ENCODE measurements at places on chromosomes 5 and 9.

GRCh38 chr5:174872271-174872670 is 147.9 kb downstream of the MSX2 start:
- no peak for DNase-seq

- DNase-seq = no peak
Measured at GRCh38 chr5:149151717-149152116, 10.4 kb downstream of the ABLIM3 start.

GRCh38 chr5:68440651-68441050 is 225.1 kb downstream of the PIK3R1 start:
- no peak for DNase-seq

- no peak for DNase-seq
Measured at GRCh38 chr9:38138276-38138675, 69.2 kb upstream of the SHB start.

GRCh38 chr9:115593587-115594091 is 475.7 kb upstream of the TNC start:
- DNase-seq = no peak

DNA sequence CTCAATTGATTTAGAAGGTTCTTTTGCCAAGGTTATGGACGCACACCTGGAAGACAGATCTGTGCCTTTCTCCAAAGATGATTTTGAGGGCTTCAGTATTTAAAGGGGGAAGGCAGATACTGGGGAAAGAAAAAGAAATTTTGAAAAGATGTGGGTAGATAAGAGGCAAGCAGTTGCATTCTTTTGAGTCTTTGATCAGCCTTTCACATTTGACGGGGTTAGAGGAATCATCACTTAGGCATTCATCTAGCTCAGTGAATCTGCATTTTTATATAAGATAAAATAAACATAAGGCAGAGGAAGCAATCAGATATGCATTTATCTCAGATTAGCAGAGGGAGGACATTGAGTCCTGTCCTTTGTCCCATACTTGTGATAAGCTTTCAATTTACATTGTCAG is 243.4 kb upstream of the RAI14 start:
- no peak for DNase-seq

DNA sequence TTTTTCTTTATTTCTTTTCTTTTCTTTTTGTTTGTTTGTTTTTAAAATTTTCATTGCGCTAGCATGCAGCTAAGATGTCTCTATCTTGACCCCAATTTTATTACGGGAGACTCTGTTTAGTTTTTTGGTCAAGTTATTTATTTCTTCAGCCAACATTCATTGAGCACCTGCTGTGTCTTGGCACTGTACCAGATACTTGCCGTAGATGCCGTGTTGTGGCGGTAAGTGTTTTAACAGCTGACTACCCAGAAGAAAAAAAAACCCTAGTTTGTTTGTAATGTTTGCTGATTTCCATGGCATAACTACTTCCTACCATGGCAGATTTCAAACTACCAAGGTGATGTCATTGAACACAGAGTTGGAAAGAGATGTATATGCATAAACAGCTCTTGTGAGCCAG is 65.0 kb downstream of the UGCG start:
- DNase-seq = peak; percentile 20

GRCh38 chr9:133114886-133115603 is 6.0 kb downstream of the RALGDS start:
- no peak for DNase-seq

DNA sequence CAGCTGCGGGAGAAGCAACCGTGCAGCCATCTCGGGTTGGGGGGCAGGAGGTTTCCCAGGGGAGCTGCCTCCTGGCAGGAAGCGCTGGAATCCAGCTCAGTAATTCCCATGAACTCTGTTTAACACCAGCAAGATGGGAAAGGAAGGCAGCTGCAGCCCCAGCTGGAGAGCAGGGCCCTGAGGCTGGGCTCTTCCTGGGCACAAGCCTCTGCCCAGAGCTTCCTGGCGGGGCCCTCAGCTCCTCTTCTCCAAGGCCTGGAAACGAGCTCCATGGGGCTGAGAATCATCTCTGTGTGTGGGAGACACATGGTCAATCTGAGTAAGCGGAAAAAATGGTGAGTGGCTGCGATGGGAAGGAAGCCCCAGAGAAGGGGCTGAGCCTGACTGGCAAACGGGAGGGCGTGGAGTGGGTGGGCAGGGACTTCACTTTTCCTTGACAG is 6.3 kb downstream of the MRPL36 start:
- DNase-seq = no peak

DNA sequence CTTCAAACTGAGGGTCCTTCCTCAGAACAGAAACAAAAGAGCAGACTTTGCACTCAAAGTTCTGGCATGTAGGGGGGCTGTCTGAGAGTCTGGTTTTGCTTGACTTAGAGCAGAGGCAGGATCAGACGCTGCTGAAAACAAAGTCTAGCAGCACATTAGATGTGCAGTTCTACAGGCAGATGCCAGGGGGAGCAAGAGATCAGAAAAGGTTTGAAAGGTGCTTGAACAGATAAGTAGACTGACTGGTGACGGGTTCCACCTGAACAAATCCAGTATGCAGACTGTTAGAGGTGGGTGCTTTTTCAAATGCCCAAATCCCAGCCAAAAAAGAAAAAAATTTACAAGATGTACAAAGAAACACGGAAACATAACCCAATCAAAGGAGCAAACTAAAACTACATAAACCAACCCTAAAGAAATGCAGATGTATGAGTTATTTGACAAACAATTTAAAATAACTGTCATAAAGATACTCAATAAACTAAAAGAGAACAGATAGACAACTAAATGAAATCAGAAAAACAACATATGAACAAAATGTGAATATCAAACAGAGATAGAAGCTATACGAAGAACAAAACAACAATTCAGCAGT is 194.7 kb upstream of the FREM1 start:
- peak; percentile 7 for DNase-seq

DNA sequence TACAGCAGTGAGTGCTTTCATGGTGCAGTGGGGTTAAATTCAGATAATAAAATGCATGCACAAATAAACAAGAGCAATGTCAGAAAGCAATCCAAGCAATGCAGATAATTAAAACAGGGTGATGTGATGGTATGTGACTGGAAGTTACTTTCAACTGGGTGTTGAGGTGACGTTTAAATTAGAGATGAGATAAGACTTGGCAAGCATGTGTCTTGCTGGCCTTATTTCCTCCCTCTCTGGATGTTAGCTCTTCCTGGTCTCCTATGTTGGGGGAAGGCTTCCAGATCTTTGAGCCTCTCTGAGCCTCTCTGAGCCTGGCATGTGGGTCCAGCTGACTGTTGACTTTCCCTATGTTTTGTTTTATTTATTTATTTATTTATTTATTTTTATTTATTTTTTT is 54.4 kb downstream of the DOCK2 start:
- no peak for DNase-seq

- no peak for DNase-seq
Measured at GRCh38 chr5:76529464-76530344, 93.5 kb downstream of the F2RL2 start.

DNA sequence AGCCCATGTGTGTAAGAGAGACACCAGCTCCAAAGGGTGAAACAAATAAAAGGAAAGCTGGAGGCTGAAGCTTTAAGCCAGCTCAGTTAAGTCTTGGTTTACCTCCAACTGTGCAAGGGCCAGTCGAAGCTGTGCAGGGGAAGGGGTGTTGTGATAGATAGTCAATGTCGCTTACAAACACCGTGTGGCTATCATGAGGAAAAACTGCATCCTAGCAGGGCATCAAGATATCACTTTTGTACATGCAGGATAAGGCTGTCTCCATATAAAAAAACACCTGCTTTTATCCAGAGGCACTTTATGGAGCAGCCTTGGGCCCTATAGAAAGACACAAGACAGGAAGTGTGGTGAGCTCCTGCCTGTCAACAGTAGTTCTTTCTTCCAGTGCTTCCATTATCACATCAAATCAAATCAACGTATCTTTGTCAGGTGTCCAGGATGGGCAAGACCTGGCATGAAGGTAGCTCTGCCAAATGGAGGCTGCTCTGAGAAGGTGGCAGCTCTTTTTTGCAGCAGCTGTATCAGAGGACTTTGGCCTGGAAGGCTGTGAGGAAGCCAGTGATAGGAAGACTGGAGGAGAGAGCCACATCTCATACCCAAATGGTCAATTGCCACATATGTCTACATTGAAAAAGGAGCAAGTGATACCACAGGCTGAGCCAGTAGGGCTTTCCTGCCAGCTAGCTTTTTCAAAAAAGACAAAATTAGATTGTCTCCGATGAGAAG is 29.3 kb upstream of the SELENOP start:
- no peak for DNase-seq

DNA sequence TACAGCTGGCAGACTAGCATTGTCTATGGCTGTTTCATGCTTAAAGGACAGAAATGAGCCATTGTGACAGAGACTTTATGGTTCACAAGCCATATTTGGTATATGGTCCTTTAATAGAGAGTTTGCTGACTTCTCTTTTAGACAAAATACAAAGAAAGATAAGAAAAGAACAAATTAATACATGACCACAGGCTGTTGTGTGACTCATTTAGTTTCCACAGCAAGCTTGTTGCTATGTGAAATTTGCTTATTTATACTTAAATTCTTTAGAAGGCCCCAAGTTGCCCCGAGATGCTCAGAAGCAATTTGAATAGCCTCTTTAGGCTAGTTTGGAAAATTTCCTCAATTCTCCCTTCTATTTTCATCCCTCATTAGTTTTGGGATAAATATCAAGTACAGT is 315.3 kb upstream of the RPS23 start:
- no peak for DNase-seq

- DNase-seq = peak; percentile 84
Measured at GRCh38 chr9:89021154-89021803, 30.0 kb downstream of the S1PR3 start.

DNA sequence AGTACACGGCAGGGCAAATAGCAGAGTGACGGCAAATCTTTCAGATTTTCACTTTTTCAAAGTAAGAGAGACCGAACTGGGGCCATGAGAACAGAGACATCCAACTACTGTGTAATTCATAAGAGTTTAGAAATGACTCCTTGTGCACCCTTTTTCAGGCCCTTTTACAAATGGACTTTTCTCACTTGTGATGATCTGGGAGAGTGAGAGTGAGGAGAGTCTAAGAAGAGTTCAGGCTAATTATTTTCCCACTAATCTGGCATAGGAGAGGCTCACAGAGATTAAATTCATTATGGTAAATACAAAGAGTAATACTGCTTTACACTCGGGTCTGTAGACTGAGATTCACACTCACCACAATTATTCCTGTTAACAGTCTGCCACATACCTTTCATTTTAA is 880 bp upstream of the CCNG1 start:
- DNase-seq = no peak

GRCh38 chr5:150778517-150779396 is at the start of gene SMIM3:
Gene SMIM3, plus strand, starts transcription at chr5:150778757. Its CDS starts 16,684 bp downstream, at chr5:150795441.
- DNase-seq = peak; percentile 49

DNA sequence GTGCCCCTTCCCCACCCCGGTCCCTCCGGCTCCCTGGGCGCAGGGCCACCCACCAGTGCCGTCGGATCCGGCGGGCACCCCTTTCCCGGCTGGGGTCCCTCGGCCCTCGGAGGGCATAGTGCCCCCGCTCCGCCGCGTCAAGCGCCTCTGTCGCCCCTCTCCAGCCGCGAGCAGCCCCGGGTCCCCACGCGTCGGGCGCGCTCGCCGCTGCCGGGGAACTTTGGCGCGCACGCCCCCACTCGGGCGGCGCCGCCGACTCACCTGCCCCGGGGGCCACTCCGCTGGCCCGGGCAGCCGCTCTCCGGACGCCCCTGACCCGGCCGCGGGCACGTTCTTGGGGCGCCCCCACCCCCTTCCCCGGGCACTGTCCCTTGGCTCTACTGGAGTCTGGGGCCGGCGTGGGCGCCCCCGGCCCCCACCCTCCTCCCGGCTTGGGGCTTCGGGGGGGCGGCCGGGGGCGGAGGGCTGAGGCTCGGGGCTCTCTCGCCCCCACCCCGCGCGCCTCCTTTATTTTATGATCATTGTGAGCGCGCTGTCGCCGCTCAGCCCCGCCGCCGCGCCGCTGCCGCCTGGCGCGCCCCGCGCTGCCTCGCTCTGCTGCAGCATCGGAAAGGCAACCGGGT is 1.1 kb upstream of the FAM78A start:
- no peak for DNase-seq

DNA sequence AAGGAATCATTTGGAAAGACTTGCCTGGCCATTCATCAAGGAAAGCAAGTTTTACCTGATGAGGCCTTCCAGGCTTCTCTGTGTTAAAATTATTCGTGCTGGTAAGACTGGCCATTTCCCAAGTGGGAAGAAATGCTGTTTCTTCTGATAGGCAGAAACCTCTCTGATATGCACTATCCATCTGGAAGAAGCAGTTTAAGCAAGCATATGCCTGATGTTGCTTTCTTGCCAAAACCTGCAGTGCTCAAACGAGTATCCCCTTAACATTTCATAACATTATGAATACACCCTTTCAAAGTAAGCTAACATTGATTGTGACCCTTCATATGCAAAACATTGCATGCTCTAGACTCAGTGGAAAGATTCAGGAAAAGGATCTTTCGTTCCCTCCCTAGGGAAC is 36.0 kb upstream of the PRLR start:
- no peak for DNase-seq

DNA sequence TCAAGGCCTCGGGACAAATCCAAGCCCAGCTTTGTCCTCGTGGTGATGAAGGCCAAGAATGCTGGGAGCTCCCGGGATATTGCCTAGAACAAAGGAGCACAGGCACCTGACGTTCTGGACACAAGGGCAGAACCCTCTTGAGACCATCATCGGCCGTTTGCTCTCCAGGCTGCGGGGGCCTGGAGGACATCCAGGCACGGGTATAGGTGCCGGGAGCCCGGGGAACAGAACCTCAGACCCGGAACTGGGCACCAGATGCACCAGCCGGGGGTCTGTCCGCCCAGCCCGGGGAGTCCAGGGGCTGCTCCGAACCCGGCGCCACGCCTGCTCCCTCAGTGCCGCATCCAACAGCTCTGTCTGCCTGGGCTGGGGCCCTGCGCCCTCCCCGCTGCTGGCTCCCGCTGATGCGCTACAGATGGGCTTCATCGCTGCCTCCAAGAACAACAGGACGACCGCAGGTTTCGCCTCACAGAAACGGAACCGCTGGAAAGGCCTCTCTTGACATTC is 88.0 kb downstream of the ADAMTS2 start:
- DNase-seq = no peak

DNA sequence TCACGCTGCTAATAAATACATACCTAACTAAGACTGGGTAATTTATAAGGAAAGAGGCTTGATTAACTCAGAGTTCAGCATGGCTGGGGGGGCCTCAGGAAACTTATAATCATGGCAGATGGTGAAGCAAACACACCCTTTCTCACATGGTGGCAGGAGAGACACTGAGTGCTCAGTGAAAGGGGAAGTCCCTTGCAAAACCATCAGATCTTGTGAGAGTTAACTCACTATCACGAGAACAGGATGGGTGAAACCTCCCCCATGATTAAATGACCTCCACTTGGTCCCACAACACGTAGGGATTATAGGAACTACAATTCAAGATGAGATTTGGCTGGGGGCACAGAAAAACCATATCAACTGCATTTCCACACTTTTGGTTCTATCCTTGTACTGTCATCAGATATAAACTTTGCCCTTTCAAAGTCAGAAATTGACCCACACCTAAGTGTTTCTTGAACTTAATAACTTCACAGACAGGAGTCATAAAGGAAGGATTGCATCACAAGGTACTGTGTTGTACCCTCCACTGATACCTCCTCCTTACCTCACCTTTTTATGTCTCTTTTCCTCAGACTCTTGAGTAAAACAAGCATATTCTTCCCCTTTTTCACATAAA is 319.1 kb upstream of the PIK3R1 start:
- DNase-seq = no peak

All from H54 (cell line).